ENCODE measurements at places on chromosomes 13 and 19.
A peak's percentile ranks its signal among the peaks of the same experiment; 100 is the strongest.

DNA sequence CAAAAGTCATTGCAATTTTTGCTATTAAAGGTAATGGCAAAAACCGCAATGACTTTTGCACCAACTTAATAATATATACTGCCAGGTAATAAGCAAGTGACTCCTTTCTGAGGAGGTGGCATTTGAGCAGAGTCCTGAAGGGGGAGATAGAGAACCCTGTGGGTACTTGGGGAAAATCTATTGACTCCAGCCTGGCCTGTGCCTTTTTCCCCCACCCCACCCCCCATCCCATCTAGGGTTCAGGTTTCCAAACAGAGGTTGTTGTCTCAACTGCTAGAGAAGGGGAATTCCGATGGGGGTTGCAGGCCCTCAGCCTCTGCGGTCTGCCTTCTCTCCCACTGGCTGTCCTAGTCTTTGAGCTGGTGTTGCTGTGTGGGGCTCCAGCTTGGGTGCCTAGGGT lies 11.5 kb downstream of the S1PR2 start:
- no peak for DNase-seq

DNA sequence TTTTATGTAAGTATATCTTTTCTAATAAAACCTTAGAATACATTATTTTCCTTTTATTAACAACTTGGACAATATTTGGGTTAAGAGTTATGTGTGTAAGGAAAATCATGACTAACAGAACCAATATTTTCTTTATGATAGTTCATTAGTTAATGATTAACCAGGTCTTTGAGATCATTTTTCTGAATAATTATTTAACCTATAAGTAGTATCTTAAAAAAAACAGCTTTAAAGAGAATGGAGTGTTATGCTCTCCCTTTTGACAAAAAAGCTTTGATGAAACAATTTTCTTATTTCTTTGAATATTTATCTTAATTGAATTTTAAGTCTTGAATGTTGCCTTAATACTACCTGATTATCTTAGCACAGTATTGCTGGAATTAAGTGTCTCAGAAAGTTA lies 3.8 kb downstream of the SLAIN1 start:
- DNase-seq, result no peak

GRCh38 chr13:113342820-113343691 lies 20.9 kb downstream of the GRTP1 start:
- no peak for DNase-seq

- no peak for DNase-seq
Observed at GRCh38 chr19:14580623-14581237, 2.2 kb upstream of the CLEC17A start.

- DNase-seq, result peak; percentile 48
Observed at GRCh38 chr19:10431943-10432735, 11.8 kb downstream of the PDE4A start.
